HL-60 (cell line): ENCODE measurements at places on chromosomes 16 and 17.

DNA sequence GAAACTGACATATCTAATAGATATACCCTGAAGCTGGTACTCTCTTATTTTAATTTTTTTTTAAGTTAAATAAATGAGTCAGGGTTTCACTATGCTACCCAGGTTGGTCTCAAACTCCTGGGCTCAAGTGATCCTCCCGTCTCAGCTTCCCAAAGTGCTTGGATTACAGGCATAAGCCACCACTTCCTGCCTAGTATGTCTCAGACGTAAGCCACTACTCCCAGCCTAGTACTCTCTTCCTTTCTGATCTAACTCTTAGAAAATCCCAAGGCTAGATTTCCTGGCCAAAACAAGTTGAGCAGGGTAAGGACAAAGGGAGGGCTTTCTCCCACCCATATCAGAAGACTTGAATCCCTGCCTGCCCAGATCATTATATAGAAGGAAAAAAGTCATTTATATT, 33.7 kb downstream of the HOXB1 start:
- DNase-seq, result no peak

DNA sequence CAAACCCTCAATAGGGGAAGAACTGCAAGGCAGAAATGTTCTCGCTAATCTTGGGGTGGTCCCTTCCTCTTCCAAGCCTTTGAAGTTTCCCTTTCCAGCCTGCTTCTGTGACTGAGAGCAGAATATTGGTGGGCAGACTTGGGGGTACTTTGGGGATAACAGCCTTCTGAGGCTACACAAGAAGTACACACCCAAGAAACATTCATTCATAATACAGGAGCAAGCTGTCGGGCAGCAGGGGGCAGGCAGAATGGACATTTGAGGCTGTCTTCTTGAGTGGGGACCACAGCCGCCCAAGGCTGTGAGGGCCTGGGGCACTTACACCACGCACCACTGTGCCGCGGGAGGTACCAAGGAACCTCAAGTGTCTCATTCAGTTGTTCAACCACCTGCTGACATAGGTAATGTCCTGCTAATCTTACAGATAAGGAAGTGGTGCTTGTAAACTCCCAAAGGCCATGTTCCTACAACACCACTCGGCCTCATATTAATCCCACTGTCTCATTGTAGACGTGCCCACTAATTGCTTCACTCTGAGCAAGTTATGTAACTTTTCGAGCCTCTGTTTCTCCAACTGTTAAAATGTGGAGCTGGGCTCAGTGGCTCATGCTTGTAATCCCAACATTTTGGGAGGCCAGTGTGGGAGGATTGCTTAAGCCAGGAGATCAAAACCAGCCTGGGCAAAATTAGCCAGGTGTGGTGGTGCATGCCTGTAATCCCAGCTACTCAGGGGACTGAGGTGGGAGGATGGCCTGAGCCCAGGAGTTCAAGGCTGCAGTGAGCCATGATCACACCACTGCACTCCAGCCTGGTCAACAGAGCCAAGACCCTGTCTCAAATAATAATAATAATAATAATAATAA, 2.5 kb upstream of the MRPS23 start:
- peak; percentile 94 for DNase-seq

- DNase-seq, result no peak
These were observed 204.9 kb downstream of the MAF start for GRCh38 chr16:79395591-79395990.

GRCh38 chr16:31010585-31011325, at the start of gene STX1B:
Gene STX1B, minus strand, starts transcription at chr16:31010638. Its CDS starts 242 bp downstream, at chr16:31010396.
- no peak for DNase-seq

- DNase-seq, result no peak
These were observed 1.8 kb downstream of the SNTB2 start for GRCh38 chr16:69188716-69189115.

GRCh38 chr16:50263940-50264929, 2.1 kb upstream of the ADCY7 start:
- DNase-seq, result no peak

- DNase-seq, result no peak
These were observed 5.9 kb downstream of the KRT31 start for GRCh38 chr17:41391535-41391934.

DNA sequence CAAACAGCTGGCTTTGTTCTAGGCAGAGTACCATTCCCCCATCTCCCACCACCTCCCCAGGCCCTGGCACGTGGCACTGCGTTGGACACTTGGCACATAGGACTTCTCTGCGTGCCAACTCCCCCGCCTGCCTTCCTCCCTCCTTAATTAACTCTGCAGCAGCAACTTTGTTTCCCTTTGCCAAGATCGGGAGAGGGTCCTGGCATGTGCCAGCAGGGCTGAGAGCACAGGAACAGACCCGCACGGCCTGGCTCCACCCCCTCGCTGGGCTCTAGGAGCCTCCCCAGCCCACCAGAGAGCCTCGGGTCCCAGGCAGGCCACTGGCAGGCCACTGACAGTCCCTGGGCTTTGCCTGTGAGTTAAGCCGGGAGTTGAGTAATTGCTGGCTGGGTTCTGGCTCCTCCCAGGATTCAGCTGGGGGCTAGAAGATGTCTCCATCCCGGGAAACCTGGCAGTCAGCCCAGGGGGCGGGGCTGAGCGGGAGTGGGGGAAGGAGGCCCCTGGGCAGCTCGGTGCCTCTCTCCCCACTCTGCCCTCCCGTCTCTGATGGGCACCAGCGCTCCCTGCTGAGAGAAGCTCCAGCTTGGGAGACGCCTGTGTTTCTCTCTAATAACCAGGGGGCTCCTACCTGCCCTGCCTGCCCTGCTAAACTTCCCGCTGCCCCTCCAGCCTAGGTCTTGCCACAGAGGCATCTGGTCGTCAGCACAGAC, 224.0 kb upstream of the TNRC6C start:
- no peak for DNase-seq

- no peak for DNase-seq
These were observed 36.8 kb downstream of the TNRC6C start for GRCh38 chr17:77995146-77995852.

DNA sequence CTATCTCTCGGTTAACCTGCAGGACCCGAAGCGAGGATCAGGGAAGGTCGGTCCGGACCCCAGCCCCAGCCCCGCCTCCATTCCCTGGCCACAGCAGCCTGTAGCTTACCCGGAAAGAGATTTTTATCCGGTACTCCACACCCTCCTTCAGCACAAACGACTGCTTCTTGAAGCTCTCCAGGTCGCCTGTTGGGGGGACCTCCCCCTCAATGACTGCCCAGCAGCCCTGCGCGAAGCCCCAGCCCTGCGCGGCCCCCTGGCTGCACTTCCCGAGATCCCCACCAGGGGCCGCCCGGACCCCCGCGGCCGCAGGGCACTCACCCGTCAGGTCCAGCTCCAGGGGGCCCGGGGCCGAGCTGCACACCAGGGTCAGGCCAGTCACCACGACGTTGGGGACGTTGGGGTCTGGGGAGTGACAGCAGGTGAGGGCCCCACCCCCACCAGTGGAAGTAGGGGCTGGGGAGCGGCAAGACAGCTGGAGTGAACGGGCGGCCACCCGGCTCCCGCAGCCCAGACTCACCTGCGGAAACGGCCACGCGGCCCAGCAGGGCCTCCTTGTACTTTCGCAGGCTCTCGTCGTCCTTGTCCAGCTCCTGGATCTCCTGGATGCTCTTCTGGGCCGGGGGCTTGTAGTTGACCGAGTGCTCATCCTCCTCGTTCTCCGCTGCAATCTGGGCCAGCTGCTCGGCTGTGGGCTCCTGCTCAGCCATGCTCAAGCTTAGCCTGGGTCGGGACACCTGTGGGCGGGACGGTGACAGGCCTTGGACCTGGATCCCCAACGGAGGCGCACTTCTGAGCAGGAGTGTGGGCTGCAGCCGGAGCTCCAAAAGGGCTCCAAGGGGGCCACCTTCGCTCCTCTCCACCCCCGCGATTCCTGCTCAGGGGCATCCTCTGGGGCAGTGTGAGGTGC, 1.7 kb downstream of the ARHGDIA start:
- DNase-seq, result peak; percentile 38

GRCh38 chr17:9185142-9185541, 163.8 kb downstream of the NTN1 start:
- no peak for DNase-seq

DNA sequence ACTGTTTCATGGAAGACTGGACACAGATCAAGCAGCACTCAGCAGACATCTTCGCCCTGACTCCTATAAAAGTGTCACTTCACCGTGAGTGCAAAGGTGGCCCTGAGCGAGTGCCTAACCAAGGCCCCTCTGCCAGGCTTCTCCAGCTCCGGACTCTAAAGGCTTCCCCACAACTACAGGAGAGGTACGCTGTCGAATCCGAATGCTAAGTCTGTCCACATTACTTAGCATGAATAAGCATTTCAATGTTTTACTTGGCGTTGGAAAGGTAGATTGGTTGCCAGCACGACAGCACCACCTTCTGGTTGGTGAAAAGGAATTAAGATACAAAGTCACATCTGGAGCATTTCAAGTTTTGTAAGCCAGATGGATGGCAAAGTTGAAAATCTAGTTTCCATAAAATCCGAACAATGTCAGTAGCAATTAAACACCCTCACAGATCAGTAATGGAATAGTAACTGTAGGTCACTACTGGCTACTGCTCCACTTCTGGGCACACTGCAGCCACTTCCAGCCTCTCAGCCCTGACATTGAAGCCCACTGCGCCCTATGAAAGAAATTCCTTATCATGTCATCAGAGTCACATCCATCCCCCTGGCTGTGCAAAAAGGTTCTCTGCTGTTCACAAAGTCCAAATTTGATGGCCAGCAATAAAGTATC, 100.9 kb downstream of the PARN start:
- peak; percentile 30 for DNase-seq

- DNase-seq, result no peak
These were observed 51.3 kb downstream of the MPHOSPH6 start for GRCh38 chr16:82118749-82119148.

DNA sequence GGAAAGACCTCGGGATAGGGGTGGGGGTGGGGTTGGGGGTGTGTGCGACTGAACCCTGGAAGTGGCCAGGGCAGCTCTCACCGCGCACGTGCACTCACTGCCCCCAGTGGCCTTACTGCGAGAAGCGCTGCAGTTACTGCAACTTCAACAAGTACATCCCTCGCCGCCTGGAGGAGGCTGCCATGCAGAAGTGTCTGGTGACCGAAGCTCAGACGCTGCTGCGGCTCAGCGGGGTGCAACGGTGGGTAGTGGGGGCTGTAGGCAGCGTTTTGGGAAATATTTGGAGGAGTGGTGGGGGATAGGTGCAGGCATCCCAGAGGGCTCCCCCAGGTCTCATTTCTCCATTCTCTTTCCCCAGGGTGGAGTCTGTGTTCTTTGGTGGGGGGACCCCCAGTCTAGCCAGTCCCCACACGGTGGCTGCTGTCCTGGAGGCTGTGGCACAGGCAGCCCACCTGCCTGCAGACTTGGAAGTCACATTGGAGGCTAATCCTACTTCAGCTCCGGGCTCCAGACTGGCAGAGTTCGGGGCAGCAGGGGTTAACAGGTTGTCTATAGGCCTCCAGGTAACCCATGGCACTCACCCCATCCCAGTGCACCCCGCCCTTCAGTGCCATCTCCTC, 972 bp downstream of the RSAD1 start:
- DNase-seq, result peak; percentile 83

DNA sequence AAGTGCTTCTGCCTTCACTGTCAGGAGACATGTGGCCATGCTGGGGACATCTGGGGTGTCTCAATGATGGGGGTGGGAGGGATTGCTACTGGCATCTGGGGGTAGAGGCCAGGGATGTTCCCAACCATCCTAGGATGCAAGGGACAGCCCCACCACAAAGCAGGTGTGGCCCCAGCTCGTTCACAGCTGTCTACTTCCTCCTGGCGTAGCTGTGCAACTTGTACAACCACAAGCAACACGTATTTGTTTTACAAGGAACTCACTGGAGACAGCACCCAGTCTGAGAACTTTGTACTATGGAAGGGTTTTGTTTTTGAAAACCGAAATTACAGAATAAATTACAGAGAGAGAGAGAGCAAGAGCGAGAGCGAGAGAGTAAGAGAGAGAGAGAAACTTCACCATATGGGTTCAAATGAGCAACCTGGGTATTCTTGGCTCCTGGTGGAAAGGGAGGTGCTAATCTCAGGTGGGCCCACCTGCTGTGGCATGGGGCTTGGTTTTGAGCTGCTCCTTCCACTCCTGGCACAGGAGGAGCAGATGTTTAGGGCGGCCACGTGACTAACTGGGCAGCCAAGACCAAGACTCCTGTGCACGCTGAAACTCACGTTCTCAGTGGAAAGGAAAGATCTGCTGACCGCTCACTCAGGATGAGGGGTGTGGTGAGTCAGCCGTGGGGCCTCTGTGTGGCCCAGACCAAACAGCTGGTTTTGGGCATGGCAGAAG, 17.5 kb upstream of the TNFRSF13B start:
- peak; percentile 58 for DNase-seq

- no peak for DNase-seq
These were observed 406.5 kb downstream of the SHISA9 start for GRCh38 chr16:13307851-13308250.

GRCh38 chr17:7027335-7027734, 4.5 kb downstream of the BCL6B start:
- no peak for DNase-seq

GRCh38 chr17:40864661-40865390, 2.2 kb downstream of the KRT12 start:
- DNase-seq, result no peak

- DNase-seq, result no peak
These were observed 5.5 kb downstream of the PSMD12 start for GRCh38 chr17:67360880-67361279.

GRCh38 chr17:44177640-44178039, 7.1 kb downstream of the ASB16 start:
- DNase-seq, result no peak

- no peak for DNase-seq
These were observed 115.7 kb downstream of the MRM1 start for GRCh38 chr17:36717088-36717487.

- DNase-seq, result no peak
These were observed 97.0 kb downstream of the WWOX start for GRCh38 chr16:78196502-78196901.

DNA sequence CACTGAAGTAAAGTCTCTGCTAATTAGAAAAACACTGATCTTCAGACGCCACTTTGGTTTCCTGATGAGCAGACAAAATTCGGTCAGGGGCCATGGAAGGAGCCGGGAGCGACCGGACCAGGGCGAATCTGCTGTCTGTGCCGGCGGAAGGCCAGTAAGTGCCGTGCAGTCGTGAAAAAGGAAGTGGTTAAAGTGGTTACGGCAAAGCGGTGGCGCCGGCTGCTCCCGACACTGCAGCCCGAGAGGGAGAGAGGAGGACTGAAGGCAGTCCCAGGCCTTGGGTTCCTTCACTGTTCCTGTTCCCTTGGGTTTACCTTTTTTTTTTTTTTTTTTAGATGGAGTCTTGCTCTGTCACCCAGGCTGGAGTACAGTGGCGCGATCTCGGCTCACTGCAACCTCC, 17.3 kb upstream of the HEXD start:
- peak; percentile 95 for DNase-seq

- peak; percentile 55 for DNase-seq
These were observed at the start of gene EVI2B for GRCh38 chr17:31313982-31314781. Gene EVI2B, minus strand, starts transcription at chr17:31314054. Its CDS starts 8,445 bp downstream, at chr17:31305609.

DNA sequence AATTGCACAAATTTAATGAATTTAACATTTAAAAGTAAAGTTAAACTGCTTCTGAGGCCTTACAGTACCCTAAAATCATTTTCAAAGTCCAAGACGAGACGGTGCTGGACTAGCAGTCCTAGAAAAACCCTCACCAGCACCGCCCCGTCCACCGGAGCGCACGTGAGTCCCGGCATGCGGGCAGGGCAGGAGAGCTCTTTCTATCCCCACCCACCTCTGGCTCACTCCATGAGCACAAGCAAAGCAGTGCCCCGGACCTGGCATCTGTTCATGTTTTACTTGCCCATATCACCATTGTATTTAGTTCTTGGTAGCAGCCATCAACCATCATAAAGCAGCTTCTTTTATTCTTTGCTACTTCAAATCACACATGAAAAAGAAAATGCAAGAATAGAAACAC, 41.7 kb downstream of the ANKRD11 start:
- DNase-seq, result no peak

GRCh38 chr16:25512041-25512440, 179.7 kb upstream of the HS3ST4 start:
- DNase-seq, result no peak
